Activated CD8-positive, alpha-beta memory T cell treated with anti-CD3 and anti-CD28 coated beads, Interleukin-2, amount 10 ng/mL, durations not matched to agents 7 days and 5 days (primary cell): ENCODE measurements at places on chromosomes 12 and 14.

- no peak for DNase-seq
Observed at GRCh38 chr12:18620986-18621385, 116.8 kb downstream of the PLCZ1 start.

DNA sequence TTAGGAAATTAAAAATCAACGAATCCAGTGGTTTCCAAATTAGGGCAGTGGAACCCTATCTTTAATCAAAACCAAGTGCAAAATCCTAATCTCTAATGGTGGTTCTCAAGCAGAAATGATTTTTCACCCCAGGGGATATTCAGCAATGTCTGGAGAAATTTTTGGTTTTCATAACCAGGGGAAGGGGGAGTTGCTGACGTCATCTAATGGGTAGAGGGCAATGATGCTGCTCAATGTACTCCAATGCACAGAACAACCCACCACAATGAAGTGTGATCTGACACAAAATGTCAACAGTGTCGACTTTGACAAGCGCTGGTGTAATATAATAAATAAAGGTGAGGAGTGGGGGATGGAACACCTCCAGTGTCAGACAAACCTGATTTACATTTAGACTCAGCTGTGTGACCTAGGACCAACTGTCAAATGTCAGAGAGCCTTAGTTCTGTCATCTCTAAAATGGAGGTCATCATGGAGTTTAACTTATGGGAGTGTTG, 81.5 kb downstream of the CMKLR1 start:
- no peak for DNase-seq

- DNase-seq: no peak
Observed at GRCh38 chr12:38159092-38159551, 157.5 kb upstream of the ALG10B start.

DNA sequence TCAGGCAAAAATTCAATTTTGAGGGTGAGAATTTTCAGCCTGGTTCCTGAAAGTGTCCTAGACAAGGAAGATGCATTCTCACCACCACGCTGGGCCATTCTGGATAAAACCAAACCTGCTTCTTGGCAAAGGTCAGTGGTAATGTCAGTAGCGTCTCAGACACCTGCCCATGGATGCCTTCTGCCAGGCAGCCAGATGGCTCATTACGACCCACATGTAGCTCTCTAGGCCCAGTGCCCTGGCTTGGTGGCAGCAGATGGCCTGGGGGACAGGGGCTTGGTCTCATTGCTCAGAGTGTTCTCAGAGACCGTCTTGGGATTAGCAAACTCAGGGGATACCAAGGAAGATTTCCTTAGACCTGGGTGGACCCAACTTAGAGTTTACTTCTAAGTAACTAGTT, 105.1 kb downstream of the ARF6 start:
- no peak for DNase-seq

DNA sequence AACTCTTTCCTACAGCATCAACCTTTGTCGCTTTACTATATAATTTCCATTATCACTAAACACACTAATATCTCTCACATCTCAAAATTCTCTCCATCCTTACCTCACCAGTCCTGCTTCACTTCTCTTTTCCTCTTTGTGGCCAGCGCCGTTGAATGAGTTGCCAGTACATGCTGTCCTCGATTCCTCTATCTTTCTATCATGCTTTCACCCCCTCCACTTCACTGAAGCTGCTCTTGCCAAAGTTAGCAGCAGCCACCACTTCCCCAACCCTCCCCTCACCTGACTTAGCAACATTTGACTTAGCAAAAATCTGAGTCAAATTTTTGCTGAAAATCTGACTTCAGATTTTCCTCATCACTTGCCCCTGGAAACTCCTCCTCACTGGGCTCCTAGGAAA, 210.4 kb downstream of the ANO6 start:
- DNase-seq: no peak

DNA sequence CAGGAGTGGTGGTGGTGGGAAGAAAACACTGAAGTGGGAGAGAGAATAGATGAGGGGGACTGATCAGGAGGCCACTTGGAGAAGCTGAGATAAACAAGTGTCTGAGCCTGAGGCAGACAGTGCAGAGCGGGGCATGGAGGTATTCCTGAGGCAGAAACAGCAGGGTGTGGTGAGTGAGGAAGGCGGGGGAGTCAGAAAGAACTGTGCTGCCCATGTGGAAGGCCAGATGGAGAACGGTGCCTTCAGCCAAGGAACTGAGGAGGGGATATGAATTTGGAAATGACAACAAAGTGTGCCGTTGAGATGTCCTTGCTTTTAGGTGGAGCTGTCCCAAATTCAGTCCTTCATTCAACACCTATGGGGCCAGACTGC, 13.7 kb downstream of the APPL2 start:
- DNase-seq: no peak

- peak; percentile 83 for DNase-seq
Observed at GRCh38 chr14:71142375-71143038, 235.2 kb downstream of the PCNX1 start.

DNA sequence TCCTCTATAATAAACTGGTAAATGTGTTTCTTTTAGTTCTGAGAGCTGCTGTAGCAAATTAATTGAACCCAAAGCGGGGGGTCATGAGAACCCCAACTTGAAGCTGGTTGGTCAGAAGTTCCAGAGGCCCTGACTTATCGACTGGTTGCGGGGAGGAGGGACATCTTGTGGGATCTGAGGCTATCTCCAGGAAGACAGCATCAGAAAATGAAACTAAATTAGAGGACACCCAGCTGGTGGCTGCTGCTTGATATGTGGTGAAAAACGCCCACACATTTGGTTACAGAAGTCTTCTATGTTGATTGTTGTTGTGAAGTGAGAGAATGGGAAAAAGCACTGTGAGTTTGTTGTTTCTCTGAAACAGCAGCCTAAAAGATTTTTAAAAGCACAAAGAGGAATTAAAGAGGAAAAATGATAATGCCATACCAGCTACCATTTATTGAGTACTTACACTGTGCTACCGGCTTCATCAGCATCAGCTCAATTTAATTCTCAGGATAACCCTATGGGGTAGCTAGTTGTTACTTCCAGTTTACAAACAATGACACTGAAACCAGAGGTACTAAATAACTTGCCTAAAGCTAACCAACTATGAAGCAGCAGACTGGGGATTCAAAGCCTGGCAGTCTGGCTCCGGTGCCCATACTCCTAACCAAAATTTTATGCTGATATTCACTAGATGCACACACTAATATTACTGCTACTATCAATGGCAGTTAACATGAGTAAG, 24.3 kb downstream of the DDX24 start:
- DNase-seq: peak; percentile 80

GRCh38 chr12:94254270-94254669, 105.9 kb downstream of the PLXNC1 start:
- no peak for DNase-seq

- no peak for DNase-seq
Observed at GRCh38 chr12:46430340-46430948, 57.9 kb upstream of the SLC38A2 start.

- DNase-seq: no peak
Observed at GRCh38 chr14:95886366-95887056, 9.9 kb downstream of the TUNAR start.

DNA sequence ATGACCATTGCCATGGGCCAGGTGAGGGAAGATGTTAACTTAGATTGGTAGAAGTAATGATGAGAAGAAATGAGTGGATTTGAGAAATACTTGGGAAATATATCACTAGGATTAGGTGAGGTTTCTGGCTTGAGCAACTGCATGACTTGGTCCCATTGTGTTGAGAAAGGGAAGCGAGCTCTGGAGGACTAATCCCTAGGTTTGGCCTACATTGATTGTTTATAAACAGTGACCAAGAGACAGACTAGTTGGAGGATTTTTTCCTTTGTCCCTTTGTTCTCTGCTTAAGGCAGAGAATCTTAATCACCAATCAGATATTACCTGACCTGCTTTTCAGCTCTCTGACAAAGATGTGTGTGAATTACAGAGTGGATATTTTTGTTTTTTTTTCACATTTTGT, 100.5 kb downstream of the AEBP2 start:
- DNase-seq: no peak

DNA sequence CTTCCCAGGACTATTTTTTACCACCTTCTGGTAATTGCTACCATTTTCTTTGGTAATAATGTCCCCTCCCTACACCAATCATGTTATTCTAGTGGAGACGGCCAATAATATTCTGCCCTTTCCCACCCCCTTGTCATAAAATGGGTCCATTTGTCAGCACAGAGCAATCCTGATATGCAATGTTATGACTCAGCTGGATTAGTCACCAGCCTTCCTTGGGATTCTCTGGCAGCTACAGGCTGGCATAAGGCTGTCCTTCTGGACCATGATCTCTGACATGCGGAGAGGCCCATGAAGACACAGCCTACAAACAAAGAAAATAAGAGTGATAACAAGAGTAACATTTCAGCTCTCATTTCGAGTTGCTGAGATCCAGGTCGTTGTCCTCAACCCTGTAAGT, 222.0 kb upstream of the CPNE8 start:
- no peak for DNase-seq

GRCh38 chr14:50366589-50366988, 30.1 kb downstream of the CDKL1 start:
- DNase-seq: no peak

- no peak for DNase-seq
Observed at GRCh38 chr12:54355104-54355815, 9.0 kb downstream of the GPR84 start.

GRCh38 chr12:82414926-82415325, 56.6 kb downstream of the METTL25 start:
- DNase-seq: no peak

- DNase-seq: no peak
Observed at GRCh38 chr12:117968151-117968789, 520 bp downstream of the KSR2 start.
